ENCODE measurements at places on chromosomes 4 and X.

- no peak for DNase-seq
Observed at GRCh38 chrX:114906984-114907510, 110.4 kb downstream of the IL13RA2 start.

DNA sequence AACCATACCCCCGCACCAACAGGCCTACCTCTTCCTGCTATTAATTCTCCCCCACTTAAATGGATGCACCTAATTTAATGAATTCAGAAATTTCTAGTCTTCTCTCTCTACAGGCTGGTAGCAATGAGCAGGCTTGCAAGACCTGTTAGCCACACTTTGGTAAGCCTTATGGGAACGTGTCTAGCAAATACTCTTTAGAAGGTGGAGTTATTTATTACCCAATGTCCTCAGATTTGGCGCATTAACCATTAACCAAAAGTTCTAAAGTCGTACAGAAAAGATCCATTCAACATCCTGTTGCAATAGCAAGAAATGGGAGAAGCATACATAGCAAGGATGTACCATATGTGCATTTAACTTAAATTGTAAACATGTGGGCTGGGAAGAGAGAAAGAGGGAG lies 47.5 kb downstream of the SLITRK2 start:
- no peak for DNase-seq

GRCh38 chrX:119427024-119427794 lies 28.1 kb downstream of the SLC25A43 start:
- no peak for DNase-seq

DNA sequence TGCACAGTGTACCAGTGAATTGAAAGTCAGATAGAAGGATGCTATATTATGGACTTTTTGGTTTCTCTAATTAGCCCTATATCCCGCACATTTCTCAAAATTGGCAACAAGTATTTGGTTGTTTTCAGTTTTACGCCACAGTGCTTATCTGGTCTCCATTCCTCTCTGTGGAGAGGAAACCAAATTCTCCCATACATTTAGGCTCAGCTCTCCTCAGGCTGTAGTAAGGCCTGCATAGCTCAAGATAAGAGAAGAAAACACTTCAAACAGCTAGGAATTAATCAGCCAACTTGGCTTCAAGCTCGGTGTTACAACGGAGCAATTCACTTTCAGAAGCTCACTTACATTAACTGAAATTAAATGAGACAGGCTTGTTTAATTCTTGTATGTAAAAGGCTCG lies 263.2 kb downstream of the PDHA2 start:
- no peak for DNase-seq

GRCh38 chrX:38500866-38501265 lies 60.5 kb upstream of the TSPAN7 start:
- DNase-seq: no peak

DNA sequence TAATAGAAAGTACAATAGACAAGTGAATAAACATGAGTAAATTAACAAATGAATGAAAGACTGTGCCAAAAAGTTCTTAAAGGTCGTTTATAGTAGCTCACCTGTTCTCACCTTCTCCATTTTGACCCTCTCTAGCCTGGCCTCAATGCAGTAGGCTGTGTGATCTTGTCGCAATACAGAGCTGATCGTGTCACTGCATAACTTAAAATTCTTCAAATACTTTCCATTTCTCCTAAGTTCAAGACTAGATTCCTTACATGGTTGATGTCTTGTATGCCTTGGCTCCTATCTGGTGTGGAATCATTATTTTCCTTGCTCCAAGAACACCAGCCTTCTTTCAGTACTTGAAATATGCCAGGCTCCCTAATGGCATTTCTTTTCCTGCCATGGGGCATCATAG lies 9.5 kb upstream of the GABRA2 start:
- DNase-seq: no peak

DNA sequence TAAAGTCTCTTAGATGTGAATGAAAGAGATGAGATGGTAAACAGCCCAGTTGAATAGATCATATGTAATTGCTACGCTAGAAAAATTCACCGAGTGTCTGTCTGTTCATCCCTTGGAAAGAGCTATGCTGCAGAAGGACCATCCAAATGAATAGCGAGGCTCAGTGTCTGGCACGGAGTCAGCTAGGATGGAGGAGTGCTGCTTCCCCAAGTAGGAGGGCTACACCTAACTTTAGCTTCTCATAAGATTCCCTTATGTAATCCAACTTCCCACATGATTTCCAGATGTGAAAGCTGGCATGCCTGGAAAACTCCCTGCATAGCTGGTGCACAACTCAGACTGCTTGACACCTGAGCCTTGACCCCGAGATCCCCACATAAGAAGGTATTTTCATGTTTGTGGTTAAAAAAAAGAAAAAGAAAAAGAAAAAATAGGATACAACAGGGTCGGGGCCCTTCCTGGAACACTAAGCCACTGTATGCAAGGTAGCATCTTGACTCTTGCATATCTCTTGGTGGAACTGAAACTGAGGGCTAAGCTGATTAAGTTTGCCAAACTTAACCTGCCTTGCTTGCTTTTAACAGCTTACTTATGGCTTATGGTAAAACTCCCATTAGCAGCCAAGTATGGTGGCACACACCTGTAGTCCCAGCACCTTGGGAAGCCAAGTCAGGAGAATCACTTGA lies 82.3 kb downstream of the FREM3 start:
- no peak for DNase-seq

DNA sequence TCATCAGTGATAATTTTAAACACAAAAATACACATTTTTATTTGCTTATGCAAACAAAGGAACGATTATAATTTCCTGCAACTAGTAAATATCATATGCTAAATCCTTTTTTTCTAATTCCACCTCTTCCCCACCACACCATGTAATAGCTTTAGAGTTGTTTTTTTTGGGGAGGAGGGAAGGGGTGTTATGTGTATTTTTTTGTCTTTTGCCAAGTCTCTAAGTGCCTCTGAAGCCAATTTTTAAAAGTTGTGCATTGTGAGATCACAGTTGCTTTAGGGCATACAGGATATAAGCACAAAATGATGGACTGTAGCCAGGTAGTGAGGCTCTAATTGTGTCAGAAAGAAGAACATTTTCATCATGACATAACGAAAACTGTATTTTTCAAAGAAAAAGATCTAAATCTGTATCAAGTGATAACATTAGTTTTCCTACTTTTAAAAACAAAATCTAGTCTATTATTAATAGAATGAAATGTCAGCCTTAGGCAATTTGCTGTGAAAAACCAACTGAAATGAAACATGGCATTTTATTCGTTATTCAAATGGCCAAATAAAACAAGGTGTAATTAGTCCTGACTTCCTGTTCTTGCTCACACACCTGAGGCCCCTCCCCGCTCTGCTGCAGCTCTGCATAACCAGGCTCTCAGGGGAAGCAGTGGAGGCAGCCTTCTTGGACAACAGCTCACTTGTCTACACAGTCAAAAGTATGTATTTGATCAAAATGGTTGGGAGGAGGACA lies 157.4 kb downstream of the PALLD start:
- DNase-seq: no peak

- no peak for DNase-seq
Observed at GRCh38 chr4:7227008-7227407, 34.7 kb downstream of the SORCS2 start.

DNA sequence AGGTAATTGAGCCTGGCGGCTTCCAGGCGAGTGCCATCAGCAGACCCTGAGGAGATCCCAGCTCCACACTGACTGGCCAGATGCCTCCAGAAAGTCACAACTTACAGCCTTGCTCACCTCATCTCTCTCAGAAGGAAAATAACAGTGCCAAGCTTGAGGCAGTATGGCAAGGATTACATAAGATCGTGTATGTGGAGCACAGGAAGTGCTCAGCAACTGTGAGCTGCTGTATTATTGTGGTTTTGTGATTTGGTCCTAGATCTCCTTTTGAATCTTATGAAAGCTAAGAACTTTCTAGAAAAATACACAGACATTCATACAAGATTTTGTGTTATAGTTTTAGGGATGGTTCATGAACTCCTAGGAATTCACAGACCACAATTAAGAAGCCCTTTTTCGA lies 14.0 kb downstream of the RASL11B start:
- DNase-seq: no peak

- DNase-seq: no peak
Observed at GRCh38 chrX:15985937-15986336, 131.3 kb upstream of the AP1S2 start.

DNA sequence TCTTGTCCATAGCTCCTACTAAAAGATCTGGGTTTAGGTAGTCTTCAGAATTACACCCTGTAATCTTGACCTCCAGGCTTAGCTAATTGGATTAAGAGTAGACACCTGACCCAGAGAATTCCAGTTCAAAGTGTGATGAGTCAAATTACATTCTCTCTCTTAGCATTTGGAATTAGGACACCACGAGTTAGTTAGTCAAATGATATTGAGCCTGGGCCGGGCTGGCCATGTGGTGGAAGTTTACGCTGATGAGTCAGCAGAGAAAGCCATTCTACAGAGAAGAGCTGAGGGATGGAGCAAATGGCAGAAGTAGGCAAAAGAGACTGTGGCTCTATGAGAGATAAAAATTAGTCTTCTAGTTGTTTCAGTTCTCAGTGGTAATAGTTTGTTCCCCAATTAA lies 31.1 kb downstream of the CEP44 start:
- DNase-seq: no peak

GRCh38 chrX:149298111-149298510 lies 207.0 kb downstream of the IDS start:
- DNase-seq: no peak

DNA sequence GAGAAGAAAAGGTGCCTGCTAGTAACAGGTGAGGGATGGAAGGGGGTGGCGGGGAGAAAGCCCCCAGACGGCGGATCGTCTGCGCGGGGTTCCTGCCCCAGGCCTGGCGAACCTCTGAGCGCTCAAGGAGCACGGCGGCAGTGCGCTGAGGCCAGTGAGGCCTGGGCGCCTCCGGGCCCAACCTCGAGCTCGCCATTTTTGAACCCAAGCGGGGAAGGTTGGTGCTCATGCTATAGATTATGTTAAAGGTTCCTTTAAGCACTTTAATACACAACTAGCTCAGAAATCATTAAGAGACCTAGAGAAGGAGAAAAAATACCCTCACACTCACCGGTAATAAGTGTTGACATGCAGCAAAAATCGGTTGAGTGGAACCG lies 7.9 kb downstream of the PITX2 start:
- peak; percentile 7 for DNase-seq

DNA sequence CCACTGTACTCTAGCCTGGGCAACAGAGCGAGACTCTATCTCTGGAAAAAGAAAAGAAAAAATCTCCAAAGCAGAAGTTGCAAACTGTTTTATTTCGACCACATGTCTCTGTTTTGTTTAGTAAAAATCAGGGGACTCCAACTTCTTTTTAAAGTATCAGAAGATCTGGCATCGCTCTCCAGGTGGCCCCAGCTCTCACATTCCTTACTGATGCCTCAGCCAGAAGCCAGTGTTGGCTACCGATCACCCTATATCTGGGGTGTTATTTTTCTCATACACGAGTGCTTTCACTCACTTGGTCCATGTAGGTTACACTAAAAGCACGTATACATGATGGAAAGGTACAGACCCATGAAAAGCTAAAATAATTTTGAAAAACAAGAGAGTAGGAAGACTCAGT lies 8.3 kb downstream of the MPP1 start:
- DNase-seq: no peak

DNA sequence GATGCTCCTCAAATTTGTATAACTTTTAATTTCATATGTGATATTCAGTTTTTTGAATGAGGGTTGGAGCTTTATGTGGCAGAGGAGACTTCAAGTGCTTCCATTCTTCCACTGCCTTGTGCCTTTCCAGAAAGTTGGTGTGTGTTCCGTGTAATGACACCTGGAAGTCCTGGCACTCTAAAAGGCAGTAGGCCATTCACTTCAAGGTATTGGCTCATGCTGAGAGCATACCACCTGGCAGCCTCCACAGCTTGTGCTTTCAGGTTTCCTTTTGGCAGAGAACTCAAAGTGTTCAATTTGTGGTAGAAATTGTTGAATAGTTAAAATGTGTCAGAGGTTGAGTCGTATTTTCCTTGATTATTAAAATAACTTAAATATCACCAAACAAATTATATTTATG lies 49.6 kb downstream of the GRIA2 start:
- DNase-seq: no peak

DNA sequence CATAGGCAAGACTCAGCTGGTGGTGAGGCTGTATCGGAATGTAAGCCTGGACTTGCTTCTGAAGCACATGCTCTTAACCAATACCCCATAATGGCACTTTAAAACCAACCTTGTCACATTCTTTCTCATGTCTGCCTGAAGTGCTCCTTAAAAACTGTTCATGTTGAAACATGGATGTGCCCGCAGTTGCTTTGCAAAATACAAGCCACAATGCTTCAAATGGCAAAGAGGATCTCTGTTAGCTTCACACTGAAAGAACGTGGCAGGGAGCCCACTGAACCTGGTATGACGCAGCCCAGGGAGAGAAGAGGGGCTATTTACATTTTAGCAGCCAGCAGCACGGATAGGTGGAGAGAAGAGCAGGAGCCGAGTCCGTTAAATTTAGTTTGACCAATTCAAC lies 29.3 kb downstream of the SOD3 start:
- DNase-seq: no peak

DNA sequence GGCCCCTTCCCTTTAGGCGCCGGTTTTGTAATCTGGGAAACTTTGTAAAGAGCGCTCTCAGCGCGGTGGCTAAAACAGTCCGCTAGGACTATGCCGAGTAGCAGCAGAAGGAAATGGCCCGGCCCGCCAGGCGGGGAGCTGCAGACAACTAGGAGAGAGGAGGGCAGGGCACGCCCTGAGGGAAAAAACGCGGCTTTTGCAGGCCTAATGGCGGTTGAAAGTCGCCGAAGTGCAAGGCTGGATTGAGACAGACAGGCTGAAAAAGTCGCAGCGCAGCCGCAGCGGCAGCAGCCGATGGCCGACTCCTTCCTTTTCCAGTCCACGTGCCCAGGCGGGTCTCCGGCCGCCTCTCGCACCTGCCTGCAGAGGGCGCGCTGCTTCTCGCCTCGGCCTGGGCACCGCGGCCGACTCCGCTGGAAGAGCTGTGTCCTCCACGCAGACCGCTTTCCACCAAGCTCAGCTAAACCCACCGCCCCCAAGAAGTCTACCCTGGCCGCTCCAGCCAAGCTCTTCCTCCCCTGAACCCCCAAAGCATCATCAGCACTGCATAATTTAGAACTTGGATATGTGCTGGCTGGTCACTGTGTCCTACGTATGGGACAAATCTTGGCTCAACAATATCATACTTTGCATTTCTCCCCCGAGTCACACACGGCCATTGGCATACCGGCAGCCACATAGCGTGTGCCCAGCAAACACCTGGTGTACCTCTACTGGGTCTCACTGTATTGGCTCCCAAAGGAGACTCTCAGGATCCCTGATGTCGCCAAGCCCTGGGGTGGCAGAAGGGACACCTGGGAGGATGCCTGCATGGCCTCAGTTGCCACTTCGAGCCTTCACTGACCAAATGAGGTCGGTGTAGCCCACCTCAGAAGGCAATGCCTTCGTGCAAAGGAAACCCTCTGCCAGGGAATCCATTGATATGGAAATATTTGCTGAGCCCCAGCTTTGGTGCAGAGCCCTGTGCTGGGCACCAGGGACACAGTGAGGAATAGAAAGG lies 14.5 kb downstream of the SLC25A5 start:
- no peak for DNase-seq

DNA sequence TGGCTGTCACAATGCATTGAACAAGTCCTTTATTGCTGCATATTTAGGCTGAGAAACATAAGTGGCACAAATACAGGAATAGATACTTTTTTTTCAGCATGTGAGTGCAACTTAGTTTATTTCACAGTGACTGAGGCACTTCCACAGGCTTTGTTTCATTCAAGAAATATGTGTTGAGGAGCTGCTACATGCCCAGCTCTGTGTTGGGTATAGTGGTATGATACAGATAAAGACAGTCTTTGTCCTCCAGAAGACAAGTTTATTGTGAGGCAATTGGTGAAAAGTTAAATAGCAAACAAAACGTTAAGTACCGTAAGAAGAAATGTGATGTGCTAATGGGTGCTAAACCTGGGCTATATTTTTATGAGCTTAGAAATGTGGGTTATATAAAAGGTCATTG lies 186.4 kb downstream of the SPRY1 start:
- no peak for DNase-seq

- DNase-seq: no peak
Observed at GRCh38 chr4:55722132-55722531, 86.0 kb upstream of the NMU start.

All from right renal cortex interstitium (tissue), 3 donors.